ENCODE measurements at places on chromosomes 7 and 10.
A peak's percentile ranks its signal among the peaks of the same experiment; 100 is the strongest.

- no peak for DNase-seq
- H3K27me3 ChIP-seq = peaks cover 20% of the 10 kb centered on the region
- H3K36me3 ChIP-seq = peaks cover 7% of the 10 kb centered on the region
- H3K27ac ChIP-seq = peak overlapping the region; percentile 9
- H3K4me1 ChIP-seq = peaks cover 20% of the 10 kb centered on the region
- H3K4me3 ChIP-seq = no peak overlapping the region
Observed at GRCh38 chr7:380711-381210, 90.8 kb downstream of the FOXL3 start.

DNA sequence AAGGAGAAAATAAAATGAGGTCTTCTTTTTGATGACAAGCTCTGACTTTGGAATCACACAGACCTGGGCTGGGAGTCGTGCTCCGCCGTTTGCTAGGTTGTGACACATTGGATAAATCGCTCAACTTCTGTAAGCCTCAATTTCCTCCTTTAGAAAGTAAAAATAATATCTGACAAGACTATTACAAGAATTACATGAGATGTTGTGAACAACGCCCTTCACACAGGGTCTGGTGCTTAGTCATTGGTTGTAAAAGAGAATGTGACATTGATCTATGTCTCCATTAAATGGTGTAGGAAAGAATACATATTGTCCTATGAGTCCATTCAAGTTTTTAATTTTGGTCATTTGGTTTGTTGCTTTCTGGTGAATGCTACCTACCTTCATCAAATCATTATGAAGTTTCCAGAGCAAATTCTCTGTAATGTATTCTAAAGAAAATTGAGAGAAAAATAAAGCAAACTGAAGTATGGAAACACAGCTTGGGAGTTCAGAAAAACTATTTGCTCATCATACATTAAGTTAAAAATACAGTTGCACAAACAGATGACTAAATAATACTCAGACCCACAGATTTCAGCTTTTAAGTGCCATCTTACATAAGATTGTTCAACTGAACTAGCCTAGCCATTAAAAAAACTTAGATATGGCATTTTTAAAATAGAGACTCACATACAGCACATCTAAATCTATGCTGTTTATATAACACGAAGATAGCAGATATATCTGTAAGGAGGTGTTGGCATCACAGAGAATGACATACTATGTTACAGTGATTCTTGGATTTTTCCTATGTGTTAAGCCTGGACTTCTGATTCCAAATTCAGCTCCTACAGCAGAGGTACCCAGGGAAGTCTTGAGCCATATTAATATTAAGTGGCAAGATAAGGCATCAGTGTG, 12.3 kb upstream of the ADRB1 start:
- H3K27ac ChIP-seq = no peak overlapping the region
- H3K4me1 ChIP-seq = peaks cover 9% of the 10 kb centered on the region
- DNase-seq = no peak
- peaks cover 66% of the 10 kb centered on the region for H3K27me3 ChIP-seq
- H3K4me3 ChIP-seq = no peak overlapping the region

GRCh38 chr7:134660242-134660785, 13.7 kb downstream of the BPGM start:
- DNase-seq = no peak
- no peak overlapping the region for H3K4me3 ChIP-seq
- H3K4me1 ChIP-seq = peaks cover 3% of the 10 kb centered on the region

DNA sequence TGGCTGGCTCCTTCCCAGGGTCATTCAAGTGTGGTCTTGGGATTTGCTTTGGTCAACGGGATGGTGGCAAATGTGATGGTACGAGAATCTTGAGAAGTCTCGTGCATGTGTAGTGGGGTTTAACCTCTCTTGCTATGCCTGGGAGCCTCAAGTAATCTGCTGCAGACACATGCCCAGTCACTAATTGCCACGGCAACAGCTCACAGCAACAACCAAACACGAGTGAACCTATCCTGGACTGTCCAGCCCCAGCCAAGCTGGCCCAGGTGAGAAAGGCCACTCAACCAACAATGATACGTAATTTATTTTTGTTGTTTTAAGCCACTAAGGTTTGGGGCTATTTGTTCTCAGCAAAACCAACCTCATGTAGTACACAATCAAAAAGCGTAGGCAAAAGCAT, 38.1 kb upstream of the DDC start:
- H3K27me3 ChIP-seq = no peaks in the 10 kb centered on the region
- H3K4me3 ChIP-seq = no peak overlapping the region
- H3K27ac ChIP-seq = no peak overlapping the region
- DNase-seq = no peak
- H3K36me3 ChIP-seq = peaks cover 7% of the 10 kb centered on the region

GRCh38 chr10:73863039-73863817, 11.1 kb downstream of the CAMK2G start:
- peak overlapping the region; percentile 43 for H3K27ac ChIP-seq
- no peaks in the 10 kb centered on the region for H3K27me3 ChIP-seq
- no peak for DNase-seq
- peaks cover 70% of the 10 kb centered on the region for H3K36me3 ChIP-seq

- no peaks in the 10 kb centered on the region for H3K4me1 ChIP-seq
- H3K27me3 ChIP-seq = peaks cover 12% of the 10 kb centered on the region
- no peaks in the 10 kb centered on the region for H3K36me3 ChIP-seq
Observed at GRCh38 chr10:95920798-95921426, 13.1 kb downstream of the CC2D2B start.

DNA sequence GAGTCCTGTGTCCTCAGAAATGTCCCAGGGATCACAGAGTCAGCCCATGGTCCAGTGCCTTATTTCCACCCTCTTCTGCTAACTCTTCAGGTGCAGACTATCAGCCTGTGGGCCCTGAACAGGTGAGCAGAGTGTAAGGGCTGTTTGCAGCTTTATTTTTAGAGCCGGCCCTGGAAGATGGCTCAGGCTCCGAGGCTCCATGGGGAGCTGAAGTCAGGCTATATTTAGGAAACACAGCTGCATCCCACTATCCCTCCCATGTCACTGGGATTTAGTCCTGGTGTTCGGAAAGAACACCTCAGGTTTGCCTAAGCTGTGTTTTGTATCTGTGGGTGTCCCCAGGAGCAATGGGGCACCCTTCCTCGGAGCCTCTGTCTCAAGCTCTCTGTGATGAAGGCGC, 126.9 kb downstream of the RPS24 start:
- H3K27ac ChIP-seq = no peak overlapping the region
- no peaks in the 10 kb centered on the region for H3K36me3 ChIP-seq
- H3K4me3 ChIP-seq = no peak overlapping the region
- peaks cover 2% of the 10 kb centered on the region for H3K4me1 ChIP-seq
- DNase-seq = no peak
- H3K27me3 ChIP-seq = peaks cover 14% of the 10 kb centered on the region

- no peak for DNase-seq
- peaks cover 2% of the 10 kb centered on the region for H3K27me3 ChIP-seq
- H3K4me1 ChIP-seq = no peaks in the 10 kb centered on the region
- H3K4me3 ChIP-seq = no peak overlapping the region
Observed at GRCh38 chr7:6307762-6308161, 35.3 kb upstream of the CYTH3 start.

DNA sequence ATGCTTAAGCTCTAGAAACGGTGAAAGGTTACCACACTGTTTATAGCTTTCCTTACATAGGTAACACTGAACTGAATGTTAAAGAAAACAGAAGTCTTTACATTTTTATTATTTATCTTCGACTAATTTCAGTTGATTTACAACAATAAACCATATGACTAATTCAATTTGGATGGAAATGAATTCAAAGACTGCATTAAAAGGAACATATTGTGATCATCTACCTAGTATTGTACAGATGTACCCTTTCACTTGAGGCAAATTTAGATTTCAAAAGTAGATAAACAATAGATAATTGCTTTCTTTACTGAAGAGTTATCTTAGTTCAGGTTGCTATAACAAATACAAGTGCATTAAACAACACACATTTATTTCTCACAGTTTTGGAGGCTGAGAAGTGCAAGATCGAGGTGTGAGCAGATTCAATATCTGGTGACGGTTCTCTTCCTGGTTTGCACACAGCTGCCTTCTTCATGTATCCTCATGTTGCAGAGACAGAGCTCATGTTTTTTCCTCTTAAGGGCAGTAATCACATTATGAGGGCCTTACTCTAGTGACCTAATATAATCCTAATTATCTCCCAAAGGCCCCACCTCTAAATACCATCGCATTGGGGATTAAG, 15.0 kb upstream of the ARMC3 start:
- H3K36me3 ChIP-seq = peaks cover 4% of the 10 kb centered on the region
- no peaks in the 10 kb centered on the region for H3K27me3 ChIP-seq
- DNase-seq = no peak
- no peak overlapping the region for H3K27ac ChIP-seq

GRCh38 chr10:34776090-34776690, 38.9 kb downstream of the PARD3 start:
- H3K4me1 ChIP-seq = peaks cover 7% of the 10 kb centered on the region
- H3K27me3 ChIP-seq = peaks cover 14% of the 10 kb centered on the region
- no peaks in the 10 kb centered on the region for H3K36me3 ChIP-seq
- H3K27ac ChIP-seq = no peak overlapping the region

GRCh38 chr7:66344166-66344565, 139.0 kb downstream of the TPST1 start:
- H3K27me3 ChIP-seq = peaks cover 1% of the 10 kb centered on the region
- H3K36me3 ChIP-seq = no peaks in the 10 kb centered on the region
- no peak for DNase-seq
- H3K4me1 ChIP-seq = no peaks in the 10 kb centered on the region

- no peaks in the 10 kb centered on the region for H3K4me1 ChIP-seq
- no peak overlapping the region for H3K27ac ChIP-seq
- DNase-seq = no peak
- H3K27me3 ChIP-seq = peaks cover 12% of the 10 kb centered on the region
- H3K4me3 ChIP-seq = no peak overlapping the region
Observed at GRCh38 chr10:93873420-93874115, 20.2 kb upstream of the SLC35G1 start.

DNA sequence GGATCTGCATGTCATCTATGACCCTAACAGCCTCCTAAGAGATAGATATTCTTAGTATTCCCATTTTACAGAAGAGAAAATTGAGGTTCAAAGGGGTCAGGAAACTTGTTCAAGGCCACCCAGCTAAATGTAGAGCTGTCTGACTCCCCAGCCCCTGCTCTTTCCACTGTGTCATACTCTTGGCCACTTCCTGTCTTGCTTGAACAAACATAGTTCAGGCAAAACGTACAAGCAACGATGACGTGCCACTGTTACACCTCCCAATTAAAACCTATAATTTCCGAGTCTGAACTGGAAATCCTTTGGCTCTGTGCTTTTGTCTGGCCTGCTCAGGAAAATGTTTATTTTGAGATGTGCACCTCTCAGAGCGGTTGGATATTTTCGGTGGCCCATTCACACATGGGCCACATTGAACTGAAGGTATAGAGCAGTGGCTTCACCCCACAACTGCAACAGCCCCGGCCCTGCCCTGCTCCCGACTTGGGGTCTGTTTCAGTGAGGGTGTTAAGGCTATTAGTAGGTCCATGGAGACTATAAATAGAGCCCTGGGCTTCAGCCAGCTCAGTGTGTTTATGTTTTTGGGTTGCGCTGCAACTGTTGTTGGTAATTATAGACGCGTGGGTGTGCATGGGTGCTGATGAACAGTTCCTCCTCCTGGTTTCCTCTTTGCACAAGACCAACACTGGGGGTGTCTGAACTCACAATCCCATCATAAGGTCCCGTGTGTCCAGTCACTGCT, 172.3 kb upstream of the ADO start:
- H3K4me1 ChIP-seq = peaks cover 28% of the 10 kb centered on the region
- peak; percentile 78 for DNase-seq
- no peak overlapping the region for H3K4me3 ChIP-seq

- H3K36me3 ChIP-seq = no peaks in the 10 kb centered on the region
- DNase-seq = no peak
- H3K27ac ChIP-seq = no peak overlapping the region
- H3K4me1 ChIP-seq = peaks cover 2% of the 10 kb centered on the region
- H3K4me3 ChIP-seq = no peak overlapping the region
Observed at GRCh38 chr10:97922022-97922758, 72.5 kb downstream of the GOLGA7B start.

DNA sequence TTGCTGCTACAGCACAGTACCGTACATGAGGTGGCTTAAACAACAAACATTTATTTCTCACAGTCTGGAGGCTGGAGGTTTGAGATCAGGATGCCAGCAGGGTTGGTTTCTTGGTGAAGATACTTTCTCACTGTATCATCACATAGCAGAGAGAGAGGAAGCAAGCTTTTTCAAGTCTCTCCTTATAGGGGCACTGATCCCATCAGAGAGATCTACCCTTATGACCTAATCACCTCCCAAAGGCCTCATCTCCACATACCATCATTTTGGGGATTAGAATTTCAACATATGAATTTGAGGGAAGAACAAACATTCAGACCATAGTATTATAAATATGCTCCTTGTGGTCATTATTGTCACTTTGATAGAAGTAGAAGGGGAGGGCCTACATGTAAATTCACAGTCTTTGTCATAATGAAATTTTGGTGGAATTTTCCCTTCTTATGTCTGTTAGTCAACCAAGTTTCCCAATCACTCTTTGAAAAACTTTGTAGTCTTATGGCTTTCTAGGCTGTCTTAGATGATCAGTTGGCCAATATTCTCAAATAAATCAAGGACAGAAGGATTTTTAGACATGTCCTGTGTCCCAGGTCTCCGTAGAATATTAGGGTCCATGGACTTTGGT, 606.2 kb downstream of the LRMDA start:
- H3K4me1 ChIP-seq = no peaks in the 10 kb centered on the region
- no peaks in the 10 kb centered on the region for H3K36me3 ChIP-seq
- H3K27ac ChIP-seq = no peak overlapping the region
- no peak for DNase-seq

- DNase-seq = no peak
- no peak overlapping the region for H3K4me3 ChIP-seq
- H3K36me3 ChIP-seq = no peaks in the 10 kb centered on the region
- H3K27me3 ChIP-seq = peaks cover 9% of the 10 kb centered on the region
Observed at GRCh38 chr7:121582258-121582657, 186.2 kb upstream of the FAM3C start.

DNA sequence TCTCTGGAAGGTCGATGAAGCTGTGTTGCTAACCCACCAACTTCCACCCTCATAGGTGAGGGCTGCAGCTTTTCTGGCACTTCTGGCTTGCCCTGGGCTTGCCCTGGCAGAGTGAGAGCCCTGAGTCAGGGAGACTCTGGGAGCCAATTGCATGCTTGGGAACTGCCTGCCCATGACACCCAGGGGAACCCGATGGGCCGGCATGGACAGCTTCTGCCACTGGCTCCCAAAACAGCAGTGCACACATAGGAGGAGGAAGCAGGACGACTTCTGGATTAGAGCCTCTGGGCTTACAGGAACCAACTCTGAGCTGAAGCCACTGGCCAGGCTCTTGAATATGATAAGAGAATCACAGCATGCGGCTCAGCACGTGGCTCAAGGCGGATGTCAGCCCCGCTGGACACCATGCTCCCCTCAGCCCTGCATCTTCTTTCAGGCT, 135.2 kb upstream of the UNC5B start:
- no peaks in the 10 kb centered on the region for H3K27me3 ChIP-seq
- no peaks in the 10 kb centered on the region for H3K4me1 ChIP-seq
- H3K27ac ChIP-seq = no peak overlapping the region
- H3K4me3 ChIP-seq = no peak overlapping the region

GRCh38 chr7:128056901-128057300, 25.7 kb upstream of the LRRC4 start:
- no peaks in the 10 kb centered on the region for H3K27me3 ChIP-seq
- H3K4me1 ChIP-seq = peaks cover 58% of the 10 kb centered on the region
- H3K27ac ChIP-seq = no peak overlapping the region
- peaks cover 11% of the 10 kb centered on the region for H3K36me3 ChIP-seq
- H3K4me3 ChIP-seq = no peak overlapping the region

Data from activated CD8-positive, alpha-beta T cell treated with anti-CD3 and anti-CD28 coated beads, Interleukin-2, amount 10 ng/mL, durations not matched to agents 7 days and 5 days (primary cell).